GM06990 (cell line): ENCODE measurements at places on chromosomes 5 and 9.

DNA sequence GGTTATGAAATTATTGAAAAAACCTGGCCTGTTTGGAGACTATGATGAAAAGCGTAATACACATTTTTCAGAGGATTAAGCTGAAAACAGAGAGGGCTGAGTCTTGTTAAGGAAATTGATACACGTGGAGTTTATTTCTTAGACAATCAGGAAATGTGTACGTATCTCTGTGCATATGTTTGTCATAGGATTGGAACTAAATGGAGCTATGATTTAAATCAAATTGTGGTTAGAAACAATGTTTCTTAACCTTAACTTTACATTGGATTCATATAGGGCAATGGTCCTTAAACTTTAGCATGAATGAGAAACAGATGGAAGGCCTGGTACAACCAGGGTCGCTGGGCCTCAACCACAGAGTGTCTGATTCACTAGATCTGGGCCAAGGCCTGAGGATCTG lies 451.6 kb downstream of the CDH18 start:
- DNase-seq, result no peak

GRCh38 chr9:7523426-7524043 lies 276.0 kb downstream of the DMAC1 start:
- DNase-seq, result no peak

DNA sequence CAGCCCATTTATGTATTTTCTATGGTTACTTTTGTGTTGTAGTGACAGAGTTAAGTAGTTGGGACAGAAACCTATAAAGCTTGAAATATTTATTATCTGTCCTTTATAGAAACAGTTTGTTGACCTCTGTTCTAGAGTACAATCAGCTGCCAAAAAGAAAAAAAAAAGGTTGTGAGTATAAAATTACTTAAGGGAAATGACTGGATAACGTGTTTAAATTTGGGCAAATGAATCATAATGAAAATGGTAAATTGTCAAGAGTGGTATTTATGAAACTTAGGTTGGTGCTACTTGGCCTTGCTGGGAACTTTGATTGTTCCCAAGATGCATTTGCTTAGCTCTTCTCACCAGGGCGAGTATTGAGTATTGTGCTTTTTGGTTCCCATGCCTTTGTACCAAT lies 70.2 kb upstream of the IL6ST start:
- peak; percentile 24 for DNase-seq

- peak; percentile 14 for DNase-seq
These were observed 90.5 kb downstream of the ADAMTS12 start for GRCh38 chr5:33801292-33801691.

- no peak for DNase-seq
These were observed 47.1 kb upstream of the PSD2 start for GRCh38 chr5:139748505-139748826.

DNA sequence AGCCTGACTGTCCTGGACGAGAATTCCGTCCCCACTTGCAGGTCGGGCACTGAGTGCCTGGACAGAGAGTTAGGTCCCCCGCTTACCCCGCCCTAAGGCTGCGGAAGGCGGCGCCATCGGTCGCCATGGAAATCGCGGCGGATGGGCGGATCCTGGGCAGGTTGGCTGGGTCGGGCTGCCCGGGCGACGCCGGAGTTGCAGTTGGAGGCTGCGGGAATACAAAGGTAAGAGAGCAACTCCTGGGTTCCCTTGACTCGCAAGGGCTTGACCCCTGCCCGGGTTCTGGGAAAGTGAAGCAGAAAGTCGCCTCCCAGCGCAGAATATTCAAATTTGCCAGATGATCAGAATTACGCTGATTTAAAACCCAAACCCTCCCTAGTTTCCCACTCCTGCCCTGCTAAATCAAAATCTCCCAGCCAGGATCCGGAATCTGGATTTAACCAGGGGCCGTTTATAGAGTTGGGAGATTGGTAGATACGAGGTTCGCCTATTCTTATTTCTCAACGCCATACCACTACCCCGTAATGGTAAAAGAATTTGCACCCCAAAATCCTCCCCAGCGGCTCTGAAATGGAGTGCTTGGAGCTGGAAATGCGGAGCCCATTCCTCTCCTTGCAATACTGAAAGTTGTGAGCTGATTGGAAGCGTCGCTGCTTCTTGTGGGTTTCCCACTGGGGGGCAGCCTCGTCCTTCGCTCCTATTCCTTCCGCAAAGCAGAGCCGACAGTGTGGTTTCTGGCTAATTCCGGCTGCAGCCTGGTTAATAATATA lies 156.4 kb upstream of the RASEF start:
- peak; percentile 7 for DNase-seq

DNA sequence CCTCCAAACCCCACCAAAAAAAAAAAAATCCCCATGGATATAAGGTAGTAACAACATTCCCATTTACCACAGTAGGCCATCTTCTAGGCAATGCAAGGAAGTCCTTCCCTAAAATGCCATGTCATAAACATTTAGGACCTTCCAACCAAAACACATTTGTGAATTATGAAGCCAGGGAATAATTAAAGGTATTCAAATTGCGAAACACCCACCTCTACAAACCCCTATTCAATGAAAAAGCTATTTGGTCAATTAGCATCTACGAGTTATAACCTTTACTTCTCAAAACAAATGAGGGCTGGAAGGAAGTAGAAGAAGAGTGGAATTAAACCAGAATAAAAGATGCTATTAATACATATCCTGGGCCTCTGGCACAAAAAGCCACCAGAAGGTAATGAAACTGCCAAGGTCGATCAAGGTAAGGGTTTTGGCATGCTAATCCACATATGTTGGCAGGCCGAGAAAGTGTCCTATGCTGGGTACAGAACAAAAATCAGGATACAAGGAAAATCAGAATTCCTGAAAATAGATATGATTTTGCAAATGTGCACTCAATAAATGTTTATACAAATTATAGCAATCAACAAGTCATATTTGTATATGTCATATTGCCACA lies 47.7 kb downstream of the MTMR12 start:
- DNase-seq, result no peak

- no peak for DNase-seq
These were observed 40.1 kb downstream of the SECISBP2 start for GRCh38 chr9:89358376-89358916.

DNA sequence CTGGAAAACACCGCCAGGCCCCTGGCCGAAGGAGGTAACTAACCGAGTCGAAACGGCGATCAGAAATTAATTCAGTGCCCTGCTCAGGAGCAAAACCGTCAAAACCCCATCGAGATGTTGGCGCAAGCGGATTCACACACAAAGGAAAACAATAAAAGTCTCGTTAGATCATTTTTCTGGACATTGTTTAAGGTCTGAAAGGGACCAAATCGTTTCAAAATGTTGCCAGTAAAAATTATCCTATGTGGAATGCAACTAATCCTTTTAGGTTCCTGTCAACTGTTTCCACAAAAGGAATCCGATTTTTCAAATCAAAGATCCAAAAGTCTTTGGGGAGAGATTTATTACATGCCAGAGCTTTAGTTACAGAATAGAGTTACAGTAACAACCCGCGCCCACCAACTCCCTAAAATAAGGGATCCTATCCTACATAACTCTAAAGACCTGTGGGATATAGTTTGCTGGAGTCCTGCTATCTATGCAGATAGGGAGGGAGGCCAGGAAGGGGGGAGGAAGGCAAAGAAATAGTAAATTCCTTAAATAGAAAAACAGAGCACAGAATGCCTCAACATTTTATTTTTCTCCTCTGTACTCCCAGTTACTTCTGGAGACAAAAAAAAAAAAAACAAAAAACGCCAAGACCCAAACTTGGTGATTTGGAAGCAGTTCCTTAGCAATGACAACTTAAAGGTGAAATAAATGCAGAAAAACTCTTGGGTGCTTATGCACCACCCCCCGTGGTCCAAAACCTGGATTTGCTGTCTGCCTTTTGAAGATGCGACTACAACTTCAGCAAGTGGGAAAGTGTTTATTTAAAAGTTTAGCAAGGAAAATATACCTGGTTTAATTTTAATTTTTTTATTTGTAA lies 10.6 kb downstream of the FOXD1 start:
- DNase-seq, result no peak

- peak; percentile 91 for DNase-seq
These were observed at the start of gene CAMK4 for GRCh38 chr5:111223787-111224560. Gene CAMK4, plus strand, starts transcription at chr5:111224384. Its CDS starts 100 bp downstream, at chr5:111224484.

DNA sequence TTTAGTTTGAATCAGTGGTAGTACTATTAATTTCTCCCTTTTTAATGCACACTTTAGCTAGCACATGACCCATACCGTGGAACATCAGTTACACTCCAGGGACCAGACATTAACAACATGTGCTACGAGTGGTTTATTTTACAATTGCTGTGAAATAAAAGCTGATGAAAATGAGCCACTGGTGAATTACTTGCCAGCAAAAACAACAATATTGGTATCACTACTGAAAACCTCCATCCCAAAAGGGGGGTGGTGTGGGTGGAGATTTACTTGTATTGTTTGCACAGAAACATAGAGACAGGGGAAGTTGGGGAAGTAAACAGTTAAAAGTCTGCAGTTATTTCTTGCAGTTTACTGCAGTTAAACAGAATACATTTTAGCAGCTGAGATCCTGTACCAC lies 369.6 kb upstream of the GRAMD2B start:
- DNase-seq, result no peak

DNA sequence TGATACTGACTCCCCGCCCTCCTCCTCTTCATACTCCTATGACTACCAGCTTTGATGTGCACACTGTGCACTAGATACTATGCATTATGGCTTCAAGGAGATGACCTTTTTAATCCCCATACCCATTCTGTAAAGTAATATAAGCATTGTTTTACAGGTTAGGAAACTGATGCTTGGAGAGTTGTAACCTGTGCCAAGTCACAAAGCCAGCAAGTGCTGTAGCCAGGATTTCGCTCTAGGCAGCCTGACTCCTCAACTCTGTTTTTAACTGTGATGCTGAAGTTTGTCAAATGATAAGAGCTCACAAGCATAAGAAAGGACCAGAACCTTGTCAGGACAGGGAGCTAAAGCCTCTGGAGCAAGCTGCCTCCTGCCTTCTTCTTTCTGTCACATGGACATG lies 461.3 kb downstream of the TMEM232 start:
- no peak for DNase-seq

GRCh38 chr5:149837680-149838269 lies 106.8 kb downstream of the PDE6A start:
- DNase-seq, result no peak

- peak; percentile 58 for DNase-seq
These were observed 11.8 kb upstream of the EXOC3 start for GRCh38 chr5:431001-431710.

DNA sequence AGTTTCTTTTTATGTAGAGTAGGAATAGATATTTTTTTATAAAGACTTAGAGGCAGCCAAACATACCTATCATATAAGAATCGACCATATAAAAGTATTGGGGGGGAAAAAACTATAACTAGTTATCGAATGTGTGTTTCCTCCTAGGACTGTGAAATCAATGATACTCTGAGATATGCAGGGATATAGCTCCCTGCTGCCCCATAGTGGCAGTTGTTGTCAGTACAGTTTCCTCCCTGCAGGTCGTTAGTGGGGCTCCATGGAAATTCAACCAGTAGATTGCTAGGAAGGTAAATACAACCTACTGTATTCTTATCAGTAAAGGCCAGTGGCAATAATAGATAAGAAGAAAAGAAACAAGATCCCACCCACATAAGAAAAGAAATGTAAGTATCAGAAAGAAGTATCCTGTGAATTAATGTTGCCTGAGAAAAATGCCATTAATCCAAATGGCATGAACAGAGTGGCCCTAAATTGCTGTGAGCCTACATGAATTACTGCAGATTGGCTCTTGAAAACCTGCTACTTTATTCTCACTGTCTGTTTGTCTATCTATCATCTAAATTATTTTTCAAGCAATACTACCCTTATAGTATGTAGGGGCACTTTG lies 136.9 kb upstream of the FBN2 start:
- no peak for DNase-seq

DNA sequence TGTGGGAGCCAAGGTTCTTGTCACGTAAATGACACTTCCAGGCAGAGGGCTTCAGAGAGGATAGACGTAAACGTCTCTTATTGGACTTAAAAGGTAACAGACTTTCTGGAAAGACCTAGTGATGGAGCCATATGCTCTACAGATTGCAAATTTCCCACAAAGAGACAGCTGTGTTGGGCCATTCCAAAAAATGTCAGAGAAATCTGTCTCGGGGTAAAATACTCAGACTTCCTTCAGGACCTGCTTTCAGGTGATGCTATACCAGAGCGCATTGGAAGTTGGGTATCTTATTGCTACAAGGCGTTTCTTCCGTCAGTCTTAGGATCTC lies 29.2 kb downstream of the PROP1 start:
- DNase-seq, result no peak

DNA sequence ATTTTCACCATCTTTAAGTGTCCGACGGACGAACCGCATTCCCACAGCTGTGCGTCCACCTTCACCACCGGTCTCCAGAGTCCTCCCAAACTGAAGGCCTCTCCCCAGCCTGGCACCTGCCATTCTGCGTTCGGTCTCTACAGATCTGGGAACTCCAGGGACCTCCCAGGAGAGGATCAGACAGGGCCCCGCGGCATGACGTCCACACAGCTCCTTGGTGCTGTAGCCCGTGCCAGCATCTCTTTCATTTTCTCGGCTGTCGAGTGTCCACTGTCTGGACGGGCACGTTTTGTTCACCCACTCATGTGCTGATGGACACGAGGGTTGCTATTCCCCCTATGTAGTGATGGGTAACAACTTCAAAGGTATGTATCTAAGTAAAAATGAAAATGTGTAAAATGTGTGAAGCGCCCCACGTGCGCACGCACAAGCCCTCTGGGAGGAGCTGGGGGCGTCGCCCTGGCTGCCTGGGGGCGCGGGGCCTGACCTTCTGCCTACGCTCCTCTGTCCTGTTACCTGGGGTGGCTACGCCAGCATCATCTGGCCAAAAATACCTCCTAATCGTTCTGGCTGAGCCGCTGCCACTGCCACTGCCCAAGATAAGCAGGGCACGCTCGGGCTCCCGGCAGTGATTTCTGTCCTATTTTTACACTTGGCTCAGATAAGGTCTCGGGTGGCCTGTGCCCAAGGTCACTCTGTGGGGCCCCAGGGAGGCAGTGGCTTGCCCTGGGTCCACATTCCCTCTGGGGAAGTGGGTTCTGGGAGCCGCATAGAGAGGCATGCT lies 10.8 kb upstream of the SLC12A7 start:
- no peak for DNase-seq

GRCh38 chr5:136143312-136143711 lies 10.7 kb downstream of the SMAD5 start:
- DNase-seq, result no peak

GRCh38 chr9:77586591-77586990 lies 61.5 kb downstream of the GNA14 start:
- no peak for DNase-seq

- peak; percentile 18 for DNase-seq
These were observed 2.8 kb upstream of the PLK2 start for GRCh38 chr5:58462623-58463230.

GRCh38 chr5:124895236-124895635 lies 148.8 kb upstream of the ZNF608 start:
- DNase-seq, result no peak

DNA sequence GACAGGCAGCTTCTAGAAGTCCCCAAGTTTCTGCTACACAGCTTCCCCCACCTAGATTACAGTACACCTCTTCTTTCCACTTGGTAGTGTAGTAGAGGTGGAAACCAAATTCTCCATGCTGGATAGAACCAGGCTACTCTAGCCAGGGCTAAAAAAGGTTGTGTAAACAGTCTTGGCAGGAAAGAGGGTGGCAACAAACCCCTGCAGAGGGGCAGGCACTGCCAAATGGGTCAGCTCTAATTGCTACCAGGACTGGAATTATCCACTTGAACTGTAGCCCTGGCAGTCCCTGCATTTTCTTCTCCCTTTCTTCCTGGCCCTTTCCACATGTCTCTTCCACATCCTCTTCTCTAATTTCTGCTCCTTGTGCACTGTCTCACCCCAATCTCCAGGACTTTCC lies 24.8 kb downstream of the RANBP3L start:
- no peak for DNase-seq

- no peak for DNase-seq
These were observed 66.2 kb downstream of the ACTBL2 start for GRCh38 chr5:57416278-57416994.

- no peak for DNase-seq
These were observed 120.6 kb upstream of the MEF2C start for GRCh38 chr5:89003563-89004036.
